B cell (primary cell): ENCODE measurements at places on chromosomes 2 and 18.
A peak's percentile ranks its signal among the peaks of the same experiment; 100 is the strongest.

DNA sequence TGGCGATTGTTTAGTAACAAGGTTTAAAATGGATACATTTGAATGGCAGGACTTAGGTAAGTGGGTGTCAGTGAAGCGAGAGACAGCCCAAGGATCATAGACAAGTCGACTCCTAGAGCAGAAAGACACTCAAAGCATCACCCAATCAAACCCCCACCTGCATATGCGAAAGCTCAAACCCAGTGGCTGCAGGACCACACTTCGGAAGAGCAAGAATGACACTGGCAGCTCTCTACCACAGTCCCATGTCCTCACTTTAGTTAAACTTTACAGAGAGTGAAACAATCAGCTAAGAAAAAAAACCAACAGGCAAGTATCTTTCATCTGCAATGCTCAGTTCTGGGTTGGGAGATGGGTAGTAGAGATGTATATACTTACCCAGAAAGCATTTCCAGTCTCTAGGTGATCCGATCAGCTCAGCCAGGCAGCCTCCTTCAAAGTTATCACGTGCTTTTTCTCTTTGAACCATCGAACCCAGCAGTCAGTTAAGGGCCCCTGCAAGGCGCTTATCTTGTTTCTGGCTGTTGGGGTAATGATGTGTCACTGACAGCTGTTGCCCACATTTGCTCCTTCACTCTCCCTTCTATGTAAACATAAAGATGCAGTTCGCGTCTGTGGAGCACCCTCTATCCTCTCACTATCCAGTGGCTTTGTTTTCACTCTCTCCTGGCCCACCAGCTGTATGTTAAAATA lies 357.5 kb upstream of the ID2 start:
- DNase-seq, result no peak

DNA sequence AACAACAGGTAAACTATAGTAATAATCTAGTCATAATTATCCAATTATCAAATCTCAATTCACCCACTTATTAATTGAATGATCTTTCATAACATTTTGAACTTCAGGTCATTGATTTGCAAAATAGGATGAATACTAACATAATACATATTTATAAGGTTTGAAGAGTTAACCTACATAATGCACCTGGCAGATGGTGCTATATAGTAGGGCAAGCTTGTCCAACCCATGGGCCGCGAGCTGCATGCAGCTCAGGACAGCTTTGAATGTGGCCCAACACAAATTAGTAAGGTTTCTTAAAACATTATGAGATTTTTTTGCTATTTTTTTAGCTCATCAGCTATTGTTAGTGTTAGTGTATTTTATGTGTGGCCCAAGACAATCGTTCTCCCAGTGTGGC lies 815.8 kb upstream of the ID2 start:
- DNase-seq, result no peak

- DNase-seq, result peak; percentile 66
Observed at GRCh38 chr2:222939208-222939856, 78.5 kb downstream of the ACSL3 start.

- no peak for DNase-seq
Observed at GRCh38 chr2:68769586-68770270, 35.1 kb downstream of the ARHGAP25 start.

- no peak for DNase-seq
Observed at GRCh38 chr2:67476809-67477790, 80.0 kb downstream of the ETAA1 start.

GRCh38 chr2:61632276-61633169 lies 94.4 kb upstream of the XPO1 start:
- DNase-seq, result no peak

DNA sequence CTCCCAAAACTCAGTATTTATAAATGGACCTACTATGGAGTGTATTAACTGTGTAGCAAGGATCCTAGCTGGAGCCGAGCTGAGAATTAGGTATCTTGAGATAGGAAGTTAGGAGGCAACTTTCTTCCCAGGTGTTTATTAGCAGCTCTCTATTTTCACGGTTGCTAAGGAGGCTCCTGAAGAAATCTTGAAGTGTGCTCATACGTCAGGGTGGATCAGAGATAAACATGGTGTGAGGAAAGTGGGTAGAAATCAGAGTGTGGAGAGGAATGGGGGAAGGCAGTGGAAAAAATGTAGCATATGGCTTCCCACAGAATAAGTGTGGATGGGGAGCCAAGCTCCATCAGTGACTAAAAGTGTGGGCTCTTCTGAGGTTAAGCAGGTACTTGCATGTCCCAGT lies 104.3 kb downstream of the ABCA12 start:
- no peak for DNase-seq

- peak; percentile 3 for DNase-seq
Observed at GRCh38 chr2:132038179-132038882, 123.4 kb downstream of the ANKRD30BL start.

GRCh38 chr18:12391487-12392165 lies 14.6 kb upstream of the AFG3L2 start:
- peak; percentile 68 for DNase-seq

- no peak for DNase-seq
Observed at GRCh38 chr2:201858281-201859184, 52.2 kb downstream of the CDK15 start.

DNA sequence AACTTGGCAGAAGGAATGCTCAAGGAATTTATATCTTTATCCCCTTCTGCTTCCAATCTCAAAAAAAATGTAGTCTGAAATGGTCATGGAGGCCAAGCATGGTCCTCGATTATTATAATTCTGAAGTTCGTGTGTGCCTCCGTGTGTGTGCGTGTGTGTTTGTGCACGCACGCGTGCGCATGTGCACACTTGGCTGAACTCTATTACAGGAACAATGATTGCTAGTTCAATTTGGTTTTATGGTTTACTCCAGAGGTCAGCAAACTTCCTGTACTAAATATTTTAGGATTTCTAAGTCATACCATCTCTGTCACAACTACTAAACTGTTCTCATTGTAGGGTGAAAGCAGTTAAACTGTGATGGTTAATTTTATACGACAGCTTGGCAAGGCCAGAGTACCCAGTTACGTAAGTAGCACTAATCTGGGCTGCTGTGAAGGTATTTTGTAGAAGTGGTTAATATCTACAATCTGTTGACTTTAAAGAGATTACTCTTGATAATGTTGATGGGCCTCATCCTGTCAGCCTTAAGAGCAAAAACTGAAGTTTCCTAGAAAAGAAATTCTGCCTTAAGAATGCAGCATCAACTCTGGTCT lies 5.8 kb upstream of the MARCHF7 start:
- no peak for DNase-seq

GRCh38 chr2:20150806-20151571 lies 73.9 kb downstream of the SDC1 start:
- DNase-seq, result no peak

DNA sequence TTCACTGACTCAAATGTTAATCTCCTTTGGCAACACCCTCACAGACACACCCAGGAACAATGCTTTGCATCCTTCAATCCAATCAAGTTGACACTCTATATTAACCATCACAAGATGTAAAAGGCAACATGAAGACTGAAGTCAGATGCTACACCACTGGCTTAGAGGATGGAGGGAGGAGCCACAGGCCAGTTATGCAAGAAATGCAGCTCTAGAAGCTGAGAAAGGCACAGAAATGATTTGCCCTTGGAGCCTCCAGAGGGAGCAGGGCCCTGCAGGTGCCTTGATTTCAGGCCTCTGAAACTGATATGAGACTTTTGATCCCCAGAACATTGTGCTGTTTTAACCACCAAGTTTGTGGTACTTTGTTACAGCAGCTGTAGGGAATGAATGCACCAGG lies 276.3 kb downstream of the KCNS3 start:
- DNase-seq, result no peak

DNA sequence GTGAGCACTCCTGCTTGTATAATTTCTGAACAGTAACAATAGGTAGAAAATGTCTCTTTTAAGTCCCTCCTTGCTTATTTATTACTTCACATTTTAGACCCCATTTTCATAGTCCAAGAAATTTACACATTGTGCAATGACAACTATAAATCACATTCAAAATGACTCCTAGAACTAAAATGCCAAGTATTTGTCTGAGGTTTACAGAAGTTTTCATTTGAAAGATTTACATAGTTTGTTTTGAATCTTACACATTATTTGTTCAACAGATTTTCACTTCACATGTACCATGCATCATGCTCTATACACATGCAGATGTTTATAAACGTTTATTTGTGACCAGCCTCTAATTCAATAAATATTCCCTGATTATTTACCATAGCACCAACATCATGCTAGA lies 15.7 kb upstream of the TRIB2 start:
- no peak for DNase-seq

DNA sequence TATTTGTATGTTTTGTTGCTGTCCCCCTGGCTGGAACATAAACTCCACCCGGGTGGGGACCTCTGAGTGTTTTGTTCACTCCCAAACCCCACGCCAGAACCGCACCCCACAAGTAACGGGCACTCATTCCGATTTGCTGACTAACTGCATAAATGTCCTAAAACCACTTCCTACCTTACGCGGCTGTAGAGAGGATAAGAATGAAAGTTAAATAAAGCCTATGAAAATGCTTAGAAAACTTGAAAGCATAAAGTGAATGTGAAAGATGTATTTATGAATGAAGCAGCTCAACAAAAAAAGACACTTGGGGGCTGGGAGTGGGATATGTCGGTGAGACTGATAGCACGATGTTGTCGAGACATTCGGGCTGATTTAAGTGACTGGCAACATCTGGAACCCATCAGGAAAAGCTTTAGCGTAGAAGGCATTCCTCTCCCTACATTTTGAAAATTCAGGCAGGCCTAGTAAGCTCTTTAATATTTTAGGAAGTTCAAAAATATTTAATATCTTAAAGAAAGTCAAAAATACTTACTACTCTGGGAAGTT lies 206.7 kb downstream of the SH3RF3 start:
- peak; percentile 10 for DNase-seq

- DNase-seq, result no peak
Observed at GRCh38 chr2:37984589-37984988, 59.5 kb downstream of the RMDN2 start.

DNA sequence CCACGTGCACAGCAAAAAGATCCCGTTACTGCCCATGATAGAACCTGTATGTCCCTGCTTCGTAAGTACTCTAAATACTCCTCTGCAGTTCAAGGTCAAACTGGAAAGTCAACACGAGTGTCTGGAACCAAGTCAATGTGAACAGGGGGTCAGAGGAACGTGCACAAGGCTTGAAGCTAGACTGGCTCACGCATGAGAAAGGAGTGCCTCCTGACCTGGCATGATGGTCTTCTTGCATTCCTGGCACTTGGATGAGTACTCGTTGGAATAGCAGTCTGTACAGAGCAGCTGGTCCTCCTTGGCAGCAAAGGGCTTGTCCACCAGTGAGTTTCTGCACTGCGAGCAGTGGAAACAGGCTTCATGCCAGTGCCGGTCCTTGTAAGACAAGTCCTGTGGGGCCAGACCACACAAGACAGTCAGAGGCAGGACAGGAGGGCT lies 25.5 kb downstream of the FHL2 start:
- no peak for DNase-seq

- no peak for DNase-seq
Observed at GRCh38 chr2:50624506-50624905, 407.4 kb downstream of the NRXN1 start.

GRCh38 chr2:187541086-187542085 lies 12.8 kb downstream of the TFPI start:
- no peak for DNase-seq

DNA sequence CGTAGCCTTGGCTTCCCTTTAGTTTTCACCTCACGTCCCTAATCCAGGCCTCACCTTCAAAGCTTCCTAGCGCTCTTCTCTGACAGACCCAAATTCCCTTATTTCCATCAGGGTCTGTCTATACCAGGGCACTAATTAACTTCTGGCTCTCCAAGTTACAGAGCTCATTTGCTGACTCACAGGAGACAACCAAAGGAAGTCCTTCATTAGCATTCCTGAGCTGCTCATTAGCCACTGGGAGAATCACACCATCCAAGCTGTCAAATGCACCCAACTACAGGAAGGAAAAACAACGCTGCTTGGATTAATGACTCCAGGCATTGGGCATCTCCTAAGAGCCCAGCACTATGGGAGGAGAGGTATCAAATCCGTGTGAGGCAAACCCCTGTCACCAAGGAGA lies 109.8 kb upstream of the ALK start:
- no peak for DNase-seq

DNA sequence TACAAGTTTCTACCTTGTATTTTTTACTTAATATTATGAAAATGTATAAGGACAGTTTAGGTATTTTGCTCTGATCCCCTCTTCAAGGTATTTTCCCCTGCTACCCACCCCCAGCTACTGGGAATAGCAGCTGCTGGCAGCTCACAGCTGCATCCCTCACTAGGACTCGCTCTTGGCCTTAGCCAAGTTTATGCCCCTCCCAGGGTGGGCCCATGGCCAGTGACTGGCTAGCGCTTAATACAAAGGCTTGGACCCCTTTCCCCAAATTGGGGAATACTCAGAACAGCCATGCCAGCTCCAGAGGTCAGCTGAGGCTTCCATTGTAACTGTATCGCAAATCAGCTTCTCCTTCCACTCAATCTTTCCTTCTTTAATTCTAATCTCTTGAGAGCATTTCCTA lies 131.3 kb downstream of the GFPT1 start:
- DNase-seq, result no peak

DNA sequence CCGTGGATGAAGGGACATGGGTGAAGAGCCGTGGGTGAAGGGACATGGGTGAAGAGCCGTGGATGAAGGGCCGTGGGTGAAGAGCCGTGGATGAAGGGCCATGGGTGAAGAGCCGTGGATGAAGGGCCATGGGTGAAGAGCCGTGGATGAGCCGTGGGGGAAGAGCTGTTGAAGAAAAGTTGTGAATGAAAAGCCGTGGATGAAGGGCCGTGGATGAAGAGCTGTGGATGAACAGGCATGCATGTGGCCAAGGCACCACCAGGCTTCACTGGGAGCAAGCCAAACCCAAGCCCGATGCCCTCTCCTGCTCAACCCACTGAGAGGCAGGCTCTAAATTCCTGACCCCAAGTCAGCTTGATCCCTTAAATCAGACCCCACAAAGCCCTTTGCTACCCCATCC lies 10.6 kb downstream of the OR6B3 start:
- no peak for DNase-seq

DNA sequence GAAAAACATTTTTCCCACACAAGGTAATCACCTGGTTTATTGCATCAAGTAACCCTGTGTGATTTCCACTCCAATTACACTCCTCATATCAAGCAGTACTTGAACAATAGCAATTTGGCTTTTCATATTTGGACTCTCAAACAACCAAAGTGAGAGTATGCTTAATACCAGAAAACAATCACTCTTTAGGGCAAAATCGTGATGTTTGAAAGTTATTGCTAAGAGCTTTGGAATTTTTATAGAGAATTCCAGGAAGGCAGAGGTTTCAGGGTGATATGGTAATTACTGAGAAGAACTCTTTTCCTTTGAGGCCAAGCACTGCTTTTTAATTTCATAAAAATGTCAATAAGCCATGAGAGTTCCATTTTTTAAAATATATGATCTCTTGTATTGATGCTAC lies 779.5 kb upstream of the LRRTM1 start:
- DNase-seq, result no peak

- no peak for DNase-seq
Observed at GRCh38 chr2:47554311-47554905, 151.5 kb downstream of the MSH2 start.

GRCh38 chr2:104026725-104027124 lies 827.2 kb upstream of the POU3F3 start:
- DNase-seq, result no peak

- peak; percentile 22 for DNase-seq
Observed at GRCh38 chr18:4068552-4069158, 386.5 kb downstream of the DLGAP1 start.

- no peak for DNase-seq
Observed at GRCh38 chr18:46408334-46408987, 248.6 kb downstream of the LOXHD1 start.
